ENCODE measurements at places on chromosomes 7 and 10.

GRCh38 chr10:15457382-15457781 is 86.3 kb upstream of the FAM171A1 start:
- no peak for DNase-seq

DNA sequence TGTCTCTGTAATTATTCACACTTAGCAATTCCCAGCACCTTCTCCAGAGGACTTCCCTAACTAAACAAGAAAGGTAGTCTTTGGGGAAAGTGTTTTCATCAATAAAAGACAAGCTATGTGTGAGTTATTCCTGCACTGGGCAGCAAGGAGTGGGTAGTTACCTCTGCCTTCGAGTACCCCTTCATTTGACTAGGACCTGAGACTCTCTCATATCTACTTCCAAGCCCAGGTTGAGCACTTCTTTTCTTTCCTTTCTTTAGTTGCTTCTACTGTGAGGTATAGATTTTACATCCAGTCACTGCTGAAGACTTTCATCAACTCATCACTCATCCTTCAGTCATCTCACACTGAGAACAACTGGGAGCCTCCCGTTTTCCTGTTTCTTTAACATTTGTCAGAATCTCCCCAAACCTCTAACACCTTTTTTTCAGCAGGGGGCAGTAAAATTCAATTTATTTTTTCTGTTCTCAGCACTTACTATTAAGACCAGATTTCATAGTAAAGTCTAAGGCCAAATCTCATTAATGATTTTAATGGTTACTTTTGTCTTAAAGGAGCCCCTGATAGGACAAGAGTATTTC is 80.1 kb upstream of the PRSS1 start:
- DNase-seq, result no peak

GRCh38 chr7:378041-378420 is 88.1 kb downstream of the FOXL3 start:
- DNase-seq, result no peak

- no peak for DNase-seq
Measured at GRCh38 chr10:58457761-58458616, 54.7 kb upstream of the BICC1 start.

DNA sequence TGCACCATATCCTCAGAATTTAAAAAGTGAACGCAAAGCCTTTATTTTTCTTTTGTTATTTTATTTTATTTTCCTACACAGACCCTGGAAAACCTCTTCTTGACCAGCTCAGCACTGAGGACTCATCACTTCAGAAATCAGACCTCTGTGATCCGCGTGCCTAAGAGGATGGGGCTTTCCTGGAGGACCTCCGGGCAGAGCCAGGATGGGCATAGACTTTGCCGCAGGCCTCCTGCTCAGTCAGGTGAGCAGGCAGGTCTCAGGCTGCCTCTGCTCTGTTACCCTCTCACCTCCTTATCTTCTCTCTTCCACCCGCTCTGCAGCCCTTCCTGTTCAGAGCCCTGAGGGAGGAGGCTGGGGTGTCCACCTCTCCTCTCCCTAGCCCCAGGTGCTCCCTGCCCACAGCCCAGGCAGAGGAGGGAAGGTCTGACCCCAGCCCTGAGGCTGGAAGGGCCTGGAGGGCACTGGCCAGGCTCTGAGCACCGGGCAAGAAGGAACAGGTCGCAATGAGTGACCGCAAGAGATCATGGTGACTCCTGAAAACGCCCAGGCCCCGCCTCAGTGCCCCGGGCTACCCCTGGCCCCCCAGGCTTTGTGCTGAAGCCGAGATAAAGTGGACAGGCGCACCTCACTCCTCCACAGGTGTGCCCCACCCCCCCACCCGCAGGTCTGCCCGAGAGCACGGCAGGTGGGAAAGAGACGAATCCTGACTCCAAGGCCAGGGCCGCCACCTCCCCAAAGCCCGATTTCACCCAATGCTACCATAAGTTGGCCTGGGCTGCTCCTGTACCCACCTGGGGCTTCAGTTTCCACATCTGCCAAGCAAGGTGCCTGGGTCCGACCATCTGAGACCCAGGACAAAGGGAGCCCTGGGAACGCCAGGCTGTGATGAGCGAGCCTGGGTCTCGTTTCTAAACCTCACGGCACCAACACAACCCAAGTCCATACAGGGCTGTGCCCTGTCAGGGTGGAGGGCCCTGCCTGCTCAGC is 2.8 kb downstream of the CALML5 start:
- DNase-seq, result no peak

DNA sequence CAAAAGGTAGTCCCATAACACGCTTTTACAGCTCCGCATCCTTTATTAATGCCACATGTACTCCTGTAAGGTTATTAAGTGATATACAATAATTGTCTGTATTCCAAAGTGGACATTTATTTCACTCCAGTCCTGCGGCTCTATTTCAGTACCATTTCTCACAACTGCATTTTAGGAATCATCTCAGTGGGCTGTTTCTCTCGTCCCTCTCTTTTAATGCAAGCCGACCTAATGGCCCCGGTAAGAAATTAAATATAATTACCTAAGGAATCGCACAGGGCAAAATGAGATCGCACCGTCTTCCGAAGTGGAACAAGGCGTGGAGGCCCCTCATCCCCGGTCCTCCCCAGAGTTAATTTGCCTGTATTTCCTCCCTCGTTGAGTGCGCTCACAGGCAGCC is 216.5 kb downstream of the RAB11FIP2 start:
- DNase-seq, result no peak

DNA sequence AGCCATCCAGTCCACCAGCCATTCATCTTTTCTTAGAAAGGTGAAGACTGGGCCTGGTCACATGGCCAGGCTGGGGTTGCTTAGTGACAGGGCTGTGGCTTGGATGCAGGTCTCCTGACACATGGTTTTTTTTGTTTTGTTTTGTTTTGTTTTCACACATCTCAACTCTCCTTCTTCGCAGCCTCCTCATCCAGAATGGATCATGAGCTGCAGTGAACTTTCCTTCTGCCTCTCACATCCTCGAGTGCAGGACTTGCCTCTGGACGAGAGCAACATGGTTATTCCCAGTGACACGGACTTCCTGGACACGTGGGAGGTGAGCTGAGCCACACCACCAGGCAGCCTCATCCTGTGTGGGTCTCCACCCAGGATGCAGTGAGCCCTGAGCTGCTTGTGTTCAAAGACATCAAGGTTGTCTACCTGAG is 9.5 kb downstream of the AKR1E2 start:
- DNase-seq, result no peak

DNA sequence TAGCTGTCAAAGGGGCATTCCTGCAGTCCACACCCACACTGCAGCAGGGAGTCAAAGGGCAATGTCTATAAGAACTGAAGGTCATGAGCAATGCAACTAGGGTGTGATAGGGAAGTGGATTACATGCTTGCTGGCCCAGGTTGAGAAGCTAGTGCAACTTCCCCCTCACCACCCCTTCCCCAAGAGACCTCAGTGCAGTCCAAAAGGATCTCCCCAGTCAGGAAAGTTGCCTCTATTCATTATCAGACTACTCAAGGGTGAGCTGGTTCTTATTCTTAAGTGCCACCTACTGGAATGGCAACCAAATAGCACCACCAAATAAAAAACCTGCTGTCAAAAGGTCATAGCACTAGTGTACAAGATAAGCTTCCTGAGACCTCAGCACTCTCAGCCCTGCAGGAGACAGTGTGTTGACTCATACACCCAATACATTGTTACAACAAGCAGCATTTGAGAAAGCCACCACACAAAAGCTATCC is 28.2 kb downstream of the MTERF1 start:
- DNase-seq, result no peak

DNA sequence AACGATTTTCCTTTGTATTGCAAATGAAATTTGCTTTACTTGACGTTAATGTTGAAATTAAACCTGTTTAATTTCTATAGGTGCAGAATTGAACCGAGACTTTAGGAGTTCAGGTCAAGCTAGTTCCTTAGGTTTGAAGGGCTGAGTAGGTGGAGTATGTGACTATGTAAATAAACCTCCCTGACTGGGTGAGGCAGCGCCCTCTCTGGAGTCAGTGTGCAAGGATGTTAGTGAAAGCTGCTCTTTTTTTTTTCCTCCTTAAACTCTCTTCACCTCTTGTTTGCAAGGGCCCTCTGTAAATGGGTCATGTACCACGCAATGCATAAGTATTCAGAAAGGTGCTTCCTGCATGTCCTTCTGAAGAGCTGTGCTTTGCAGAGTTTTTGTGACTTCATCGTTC is 33.8 kb downstream of the GALNT17 start:
- DNase-seq, result no peak

GRCh38 chr7:102140952-102141370 is 145.7 kb upstream of the SH2B2 start:
- DNase-seq, result no peak

- DNase-seq, result no peak
Measured at GRCh38 chr10:14772399-14772798, 2.3 kb downstream of the FAM107B start.

Measured in SW 1271 (cell line).